ENCODE measurements at places on chromosomes 13 and 19. TPM values are rescaled to one million over a fixed set of nuclear protein-coding genes. Genes with fewer than 3 reads are reported as not detected.

The LIPE gene
- total RNA-seq = 2.0 TPM

The LGALS7B gene
- total RNA-seq = not detected

The HAUS8 gene
- total RNA-seq = 17.1 TPM

The C1QTNF9 gene
- not detected for total RNA-seq

The GFY gene
- 0.18 TPM for total RNA-seq

The SYNGR4 gene
- 3.6 TPM for total RNA-seq

The CCL25 gene
- total RNA-seq = not detected

The SPRED3 gene
- 3.1 TPM for total RNA-seq

The ADAMTS10 gene
- total RNA-seq = 16.0 TPM

The KIR3DL2 gene
- not detected for total RNA-seq

The SIX5 gene
- 30.2 TPM for total RNA-seq

The RFX1 gene
- total RNA-seq = 7.2 TPM

The PABPC3 gene
- 0.17 TPM for total RNA-seq
